ENCODE measurements at places on chromosomes 16 and 17.

GRCh38 chr17:259341-259976 lies 78.0 kb upstream of the DOC2B start:
- no peak for DNase-seq

GRCh38 chr17:63116228-63116627 lies 150.2 kb downstream of the TANC2 start:
- DNase-seq = no peak

GRCh38 chr16:89785523-89786155 lies 30.8 kb downstream of the FANCA start:
- no peak for DNase-seq

- peak; percentile 71 for DNase-seq
These were observed 10.5 kb downstream of the NXN start for GRCh38 chr17:968812-969730.

GRCh38 chr17:696369-696768 lies 18.3 kb downstream of the VPS53 start:
- no peak for DNase-seq

- no peak for DNase-seq
These were observed 69.0 kb upstream of the PLCG2 start for GRCh38 chr16:81710044-81710443.

- DNase-seq = no peak
These were observed 889.8 kb downstream of the CDH8 start for GRCh38 chr16:61146429-61146828.

DNA sequence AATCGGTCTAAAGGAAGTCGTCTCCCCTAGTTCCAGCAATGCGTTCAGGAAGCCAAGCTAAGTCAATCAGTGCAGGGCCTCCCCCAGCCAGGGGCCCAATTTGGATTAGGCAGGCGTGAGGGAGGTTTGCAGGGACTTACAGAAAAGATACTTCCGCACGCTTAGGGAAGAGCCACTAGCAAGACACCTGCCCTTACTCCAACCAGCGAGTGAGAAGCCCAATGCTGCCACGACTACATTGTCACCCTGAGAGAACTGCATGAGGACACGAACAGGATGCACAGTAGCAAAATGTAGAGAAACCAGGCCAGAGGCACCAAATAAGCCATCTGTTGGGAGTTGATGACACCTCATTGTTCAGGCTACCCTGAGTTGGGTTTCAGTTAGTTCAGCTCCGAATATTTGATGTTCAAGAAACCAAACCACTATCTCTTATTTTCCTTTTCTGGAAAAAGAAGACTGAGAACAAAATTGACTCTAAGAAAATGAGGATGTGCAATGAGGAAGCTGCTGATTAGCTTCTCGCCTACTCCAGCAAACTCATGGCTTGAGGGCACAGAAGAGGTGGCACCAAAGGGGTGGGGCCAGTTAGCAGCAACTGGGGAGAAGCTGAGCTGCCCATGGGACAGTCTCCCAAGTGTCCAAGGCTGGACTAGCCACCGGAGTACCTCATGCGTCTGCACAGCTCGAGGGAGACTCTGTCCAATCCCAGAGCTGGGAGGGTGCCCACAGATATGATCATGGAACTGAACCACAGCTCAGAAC lies 29.3 kb downstream of the TK2 start:
- DNase-seq = no peak

Data from EL (cell line).